ENCODE measurements at places on chromosomes 1 and 21.
A peak's percentile ranks its signal among the peaks of the same experiment; 100 is the strongest.

DNA sequence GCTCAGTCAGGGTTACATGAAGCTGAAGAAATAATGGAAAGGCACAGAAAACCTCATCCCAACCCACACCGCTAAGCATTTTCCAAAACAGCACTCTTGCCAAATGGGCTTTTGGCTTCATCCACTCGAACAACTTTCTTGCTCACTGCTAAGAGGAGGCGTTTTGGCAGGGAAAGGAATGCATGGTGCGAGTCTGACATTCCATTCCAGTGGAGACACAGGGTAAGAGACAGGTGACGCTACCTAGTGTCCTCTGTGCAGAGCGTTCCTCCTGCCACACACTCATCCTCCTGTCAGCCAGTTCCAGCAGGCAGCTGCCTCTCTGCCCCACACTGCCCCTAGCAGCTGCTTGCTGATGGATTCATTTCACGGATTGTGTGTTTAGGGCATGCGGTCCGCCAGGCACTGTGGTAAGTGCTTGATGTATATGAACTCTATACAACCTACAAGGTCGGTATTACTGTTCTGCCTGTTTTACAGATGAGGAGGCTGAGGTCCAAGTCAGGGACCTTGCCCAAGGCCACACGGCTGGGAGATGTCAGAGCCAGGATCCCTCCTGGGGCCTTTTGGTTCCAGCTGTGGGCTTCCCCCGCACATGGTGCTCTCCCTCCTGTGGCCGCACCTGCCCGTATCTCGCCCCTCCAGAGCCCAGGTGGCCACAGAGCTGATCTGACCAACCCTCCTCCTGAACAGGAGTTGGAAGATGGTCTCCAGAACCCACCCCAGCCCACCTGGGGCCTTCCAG is 25.7 kb upstream of the BACE2 start:
- peak; percentile 65 for DNase-seq

DNA sequence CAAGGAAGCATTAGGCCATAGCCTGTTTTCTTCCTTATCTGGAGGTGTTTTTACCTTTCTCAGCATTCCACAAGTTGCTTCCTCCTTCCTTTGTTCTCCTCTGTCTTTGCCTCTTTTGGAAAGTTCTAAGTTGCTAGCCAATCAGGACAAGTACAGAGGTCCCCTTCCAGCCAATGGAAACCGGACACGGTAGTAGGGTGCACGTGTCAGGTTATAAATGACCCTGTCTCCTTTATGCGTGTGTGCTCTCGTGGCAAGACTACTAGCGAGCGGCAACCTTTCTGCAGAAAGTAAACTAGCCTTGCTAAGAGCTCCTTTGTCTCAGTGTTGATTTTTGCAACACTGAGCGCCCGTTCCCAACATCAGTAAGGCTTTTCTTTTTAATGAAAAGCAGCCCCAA is 1.5 kb upstream of the ACADM start:
- no peak for DNase-seq

DNA sequence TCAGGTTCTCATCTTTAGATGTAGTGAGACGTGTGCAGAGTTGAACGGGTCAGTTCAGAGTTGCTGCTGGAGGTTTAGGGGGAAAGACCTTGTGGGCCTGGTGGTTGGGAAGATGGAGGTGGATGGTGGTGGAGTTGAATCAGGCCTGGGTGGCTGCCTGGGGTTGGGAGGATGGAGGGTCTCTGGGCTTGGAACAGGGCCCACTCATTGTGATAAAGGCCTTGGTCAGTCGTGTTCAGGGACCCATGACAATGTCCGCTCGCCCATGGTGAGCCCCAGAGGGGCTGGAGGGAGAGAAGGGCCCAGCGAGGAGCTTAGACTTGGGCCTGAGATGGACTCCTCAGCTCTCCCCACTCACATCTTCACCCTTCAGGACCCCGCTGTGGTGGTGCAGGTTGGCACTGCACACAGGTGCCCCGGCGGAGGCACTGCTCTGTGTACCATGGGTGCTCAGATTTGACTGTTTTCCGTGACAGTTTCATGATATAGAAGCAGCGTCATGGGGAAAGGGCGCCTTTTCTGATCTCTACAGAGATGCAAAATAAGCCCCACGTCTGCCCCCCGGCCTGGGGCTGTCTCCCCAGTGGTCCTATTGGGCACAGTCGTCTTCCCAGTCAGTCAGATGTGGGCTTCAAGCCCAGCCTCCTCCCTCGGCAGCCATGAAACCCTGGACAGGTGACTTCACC is 39.2 kb downstream of the DISP3 start:
- DNase-seq: no peak

DNA sequence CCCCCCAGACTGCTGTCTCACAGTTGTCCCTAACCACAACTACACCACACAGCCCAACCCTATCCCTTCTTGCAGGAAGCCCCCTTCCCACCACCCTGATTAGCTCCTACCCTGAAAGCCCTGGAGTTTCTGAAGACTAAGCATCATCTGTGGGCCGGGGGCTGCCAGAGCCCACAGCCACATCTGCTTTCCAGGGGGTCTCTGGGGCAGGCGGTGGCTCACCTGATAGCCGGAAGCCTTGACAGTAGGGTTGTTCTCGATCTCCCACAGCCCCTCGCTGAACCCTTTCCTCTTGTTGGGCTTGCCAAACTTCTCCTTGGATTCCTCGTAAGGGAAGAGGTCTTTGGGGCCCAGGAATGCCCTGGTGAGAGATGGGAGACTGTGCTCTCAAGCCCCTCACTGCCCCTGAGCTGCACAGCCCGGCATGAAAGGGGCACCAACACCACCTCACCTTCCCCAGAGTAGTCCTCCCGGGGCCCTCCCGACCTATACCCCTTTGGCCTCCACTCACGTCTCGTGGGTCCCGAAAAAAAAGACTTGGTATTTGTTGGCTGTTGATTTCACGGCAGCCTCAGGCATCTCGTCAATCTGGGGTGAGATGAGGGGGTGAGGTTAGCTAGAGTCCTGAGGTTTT is 4.0 kb upstream of the MRPL24 start:
- no peak for DNase-seq

DNA sequence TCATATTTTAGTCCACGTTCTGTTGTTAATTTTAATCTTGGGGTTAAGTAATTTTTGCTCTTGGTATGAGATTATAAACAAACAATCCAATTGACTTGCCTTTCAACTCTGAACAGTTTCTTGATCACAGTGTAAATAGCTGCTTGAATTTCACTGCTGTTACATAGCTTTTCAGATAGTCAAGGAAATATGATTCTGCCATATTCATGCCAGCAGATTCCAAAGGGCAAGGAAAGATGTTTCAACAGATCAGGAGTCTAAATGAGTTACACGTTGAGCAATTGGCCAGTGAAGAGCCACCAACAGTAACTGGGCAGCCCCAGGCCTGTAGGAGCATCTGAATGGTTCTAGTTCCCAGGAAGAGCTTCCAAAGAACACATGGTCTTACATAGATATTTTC is 93.6 kb downstream of the LEPR start:
- no peak for DNase-seq

DNA sequence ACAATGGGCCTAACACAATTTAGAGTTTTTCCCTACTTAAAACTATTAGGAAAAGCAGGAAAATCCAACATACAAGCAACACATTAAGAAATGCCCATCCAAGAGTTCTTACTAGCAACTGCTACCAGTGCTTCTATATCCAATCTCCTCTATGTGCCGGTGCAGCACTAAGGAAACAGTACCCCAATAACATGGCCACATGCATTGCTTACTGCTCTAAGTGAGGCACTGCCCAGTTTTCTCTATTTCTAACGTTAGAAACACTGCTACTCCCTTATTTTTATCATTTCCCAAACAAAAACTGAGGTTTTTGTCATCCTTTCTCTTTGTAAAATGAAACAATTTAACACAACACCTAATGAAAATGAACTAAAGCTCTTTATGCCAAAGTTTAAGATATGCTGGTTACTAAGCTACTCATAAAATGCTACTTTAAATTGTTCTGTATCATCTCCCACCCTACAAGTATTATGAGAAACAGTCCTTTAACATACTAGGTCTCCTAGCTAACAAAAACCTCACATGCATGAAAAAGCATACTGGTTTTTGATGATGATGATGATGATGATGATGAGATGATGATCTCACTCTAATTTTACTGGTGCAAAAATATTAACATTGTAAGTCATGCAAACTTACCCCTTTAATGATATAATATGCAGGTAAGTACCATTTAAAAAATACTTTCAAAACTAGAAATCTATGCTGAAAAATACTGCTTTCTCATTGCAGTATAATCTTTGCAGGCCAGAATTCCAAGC is 90.7 kb upstream of the TTC39A start:
- DNase-seq: no peak

DNA sequence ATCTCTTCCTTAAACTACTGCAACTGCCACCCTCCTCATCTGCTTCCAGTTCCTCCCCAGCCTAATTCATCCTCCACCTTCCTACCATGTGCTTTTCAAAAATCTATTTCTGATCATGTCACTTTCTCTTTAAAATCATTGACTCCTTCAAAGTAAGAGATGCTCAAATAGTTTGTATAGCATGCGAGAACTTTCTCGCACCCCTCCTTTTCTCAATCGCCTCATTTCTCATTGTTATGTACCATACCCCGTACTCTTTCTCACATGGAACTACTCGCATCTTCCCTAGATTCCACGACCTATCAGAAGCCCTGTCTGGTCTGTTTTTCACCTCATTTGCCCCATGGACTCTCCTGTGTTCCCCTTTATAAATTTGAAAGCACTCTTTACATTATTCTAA is 238.2 kb downstream of the NRIP1 start:
- DNase-seq: no peak

DNA sequence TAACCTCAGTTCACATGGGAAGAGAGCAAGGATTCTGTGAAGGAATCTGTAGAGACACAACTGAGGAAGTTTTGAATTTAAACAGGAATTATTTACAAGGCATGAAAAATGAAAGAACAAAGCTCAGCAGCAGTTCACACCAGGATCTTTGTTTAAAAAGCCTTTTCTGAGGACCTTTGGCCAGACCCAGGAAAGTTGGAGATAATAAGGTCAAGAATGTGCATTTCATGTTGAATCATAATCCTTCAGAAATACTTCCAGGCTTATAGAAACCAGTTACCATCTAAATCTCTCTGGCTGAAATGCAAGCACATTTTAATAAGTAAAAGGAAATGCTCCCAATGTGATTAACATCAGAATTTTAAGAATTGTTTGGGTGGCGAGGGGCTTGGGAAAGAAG is 2.7 kb downstream of the CLIC6 start:
- no peak for DNase-seq

DNA sequence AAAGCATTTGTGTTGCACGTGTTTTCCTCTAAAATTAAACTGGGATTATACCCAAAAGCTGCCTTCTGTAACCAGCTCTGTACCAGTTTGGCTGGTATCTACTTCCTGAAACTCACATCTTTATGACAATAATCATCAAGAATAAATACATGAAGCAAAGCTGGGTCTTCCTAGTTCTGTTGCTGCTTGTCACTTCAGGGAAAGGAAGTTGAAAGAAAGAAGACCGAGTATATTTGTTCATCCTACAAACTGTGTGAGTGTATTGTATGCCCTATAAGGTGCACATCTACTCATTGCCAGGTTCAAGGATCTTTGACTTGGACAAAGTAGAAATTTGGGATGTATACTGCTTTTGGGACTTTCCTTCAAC is 29.1 kb upstream of the IFNGR2 start:
- DNase-seq: no peak

DNA sequence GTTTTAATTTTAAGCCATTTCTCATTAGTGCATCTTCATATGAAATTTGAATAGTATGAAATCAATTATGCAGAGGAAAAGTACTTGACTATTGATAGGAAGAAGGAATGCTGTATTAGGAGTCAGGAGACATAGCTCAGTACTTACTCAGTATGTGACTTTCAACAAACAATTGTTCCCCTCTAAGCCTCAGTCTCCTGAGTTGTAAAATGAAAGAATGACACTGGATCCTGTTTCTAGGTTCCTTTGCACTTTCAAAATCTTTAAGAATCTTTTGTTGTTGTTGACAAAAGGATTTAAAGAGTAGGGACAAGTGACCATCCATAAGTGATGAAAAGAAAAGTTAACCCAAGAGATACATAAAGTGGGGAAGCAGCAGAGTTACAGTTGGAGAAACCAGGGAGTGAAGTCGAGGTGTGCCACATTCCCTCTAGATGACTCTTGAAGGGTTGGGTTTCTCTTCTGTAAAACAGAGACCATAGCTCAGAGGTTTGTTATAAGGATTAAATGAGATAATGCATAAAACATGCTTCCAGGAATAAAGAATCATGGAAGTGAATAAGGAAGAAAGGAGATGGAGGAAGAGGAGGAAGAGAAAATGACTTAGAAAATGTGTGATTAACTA is 105.7 kb upstream of the KCNJ15 start:
- DNase-seq: no peak

- DNase-seq: peak; percentile 56
Observed at GRCh38 chr1:235415008-235415904, 48.0 kb downstream of the TBCE start.

DNA sequence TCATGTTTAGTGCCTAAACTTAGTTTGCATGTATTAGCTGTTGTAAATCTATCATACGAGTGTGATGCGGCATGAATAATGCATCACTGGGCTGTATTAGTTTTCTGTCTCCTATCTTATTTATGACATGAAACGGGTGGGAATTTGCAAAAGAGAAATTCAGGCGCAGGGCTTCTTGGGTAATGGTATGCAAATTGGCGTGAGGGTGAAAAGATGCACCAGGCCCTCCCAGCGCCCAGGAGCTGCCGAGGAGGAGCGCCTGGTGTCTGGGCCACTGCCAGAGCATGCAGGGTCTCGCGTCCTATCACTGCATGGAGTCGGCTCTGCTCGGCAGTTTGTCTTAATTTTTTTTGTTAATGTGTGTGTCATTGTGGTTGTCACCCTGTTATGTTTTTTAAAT is 82.9 kb upstream of the ACTL8 start:
- no peak for DNase-seq

- no peak for DNase-seq
Observed at GRCh38 chr1:87252406-87252805, 76.3 kb upstream of the LMO4 start.

- DNase-seq: peak; percentile 74
Observed at GRCh38 chr1:202112859-202113689, 9.6 kb upstream of the GPR37L1 start.

DNA sequence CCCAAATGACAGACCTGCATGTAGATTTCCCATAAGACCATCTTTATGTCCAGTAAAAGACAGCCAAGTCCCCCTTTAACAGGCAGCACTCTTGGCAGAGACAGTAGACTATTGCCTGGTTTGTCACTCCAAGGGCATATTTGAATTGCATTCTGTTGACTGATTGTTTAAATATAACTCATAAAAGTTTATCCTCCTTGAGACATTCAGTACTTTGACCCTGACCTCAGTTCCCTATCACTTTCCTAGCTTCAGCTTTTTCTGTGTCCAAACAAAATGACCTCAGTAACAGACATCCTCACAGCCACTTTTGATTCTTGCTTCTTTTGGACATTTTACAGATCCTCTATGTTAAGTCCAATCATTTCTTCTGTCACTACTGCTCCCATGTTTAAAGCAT is 51.1 kb downstream of the RBM11 start:
- DNase-seq: no peak

DNA sequence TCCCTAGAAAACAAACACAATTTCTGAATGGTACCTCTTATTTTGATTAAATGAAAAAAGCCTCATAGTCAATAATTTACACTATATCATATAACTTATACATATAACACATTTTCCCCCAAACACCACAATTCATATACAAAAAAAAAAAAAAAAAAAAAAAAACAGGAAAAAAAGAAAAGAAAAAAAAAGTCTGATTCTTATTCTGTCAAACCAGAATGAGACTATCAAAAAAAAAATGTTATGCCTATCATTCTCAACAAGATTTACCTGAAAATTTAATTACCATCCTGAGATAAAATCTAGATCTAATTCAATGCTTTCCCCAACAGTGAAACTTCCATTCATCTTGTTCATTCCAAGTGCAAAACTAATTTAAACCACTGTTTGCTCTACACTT is 86.8 kb downstream of the PCNX2 start:
- DNase-seq: no peak

- no peak for DNase-seq
Observed at GRCh38 chr1:117049857-117050256, 10.3 kb upstream of the TTF2 start.
